ENCODE measurements at places on chromosomes 5 and 9. TPM values are rescaled to one million over a fixed set of nuclear protein-coding genes. Genes with fewer than 3 reads are reported as not detected.

DNA sequence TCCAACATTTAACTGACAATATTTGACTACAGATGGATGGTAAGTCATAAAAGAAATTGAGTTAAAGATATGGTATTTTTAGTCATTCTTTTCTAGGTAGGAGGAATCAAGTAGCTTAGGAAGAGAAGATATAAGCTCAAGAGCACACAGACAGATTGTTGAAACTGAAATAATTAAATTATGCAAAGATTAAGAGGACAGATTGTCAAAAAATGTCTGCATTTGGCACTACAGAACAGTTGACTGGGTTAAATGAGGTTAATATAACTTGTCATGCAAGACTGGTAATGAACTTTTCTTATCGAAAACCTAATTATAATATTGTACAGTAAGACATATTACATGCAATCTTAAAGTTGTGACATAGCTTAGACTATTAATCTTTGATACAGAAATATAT is 36.3 kb upstream of the TRPM3 start:
- no peaks in the 10 kb centered on the region for H3K4me1 ChIP-seq
- no peak overlapping the region for H3K4me3 ChIP-seq
- no peak overlapping the region for H3K27ac ChIP-seq
- no peaks in the 10 kb centered on the region for H3K27me3 ChIP-seq

DNA sequence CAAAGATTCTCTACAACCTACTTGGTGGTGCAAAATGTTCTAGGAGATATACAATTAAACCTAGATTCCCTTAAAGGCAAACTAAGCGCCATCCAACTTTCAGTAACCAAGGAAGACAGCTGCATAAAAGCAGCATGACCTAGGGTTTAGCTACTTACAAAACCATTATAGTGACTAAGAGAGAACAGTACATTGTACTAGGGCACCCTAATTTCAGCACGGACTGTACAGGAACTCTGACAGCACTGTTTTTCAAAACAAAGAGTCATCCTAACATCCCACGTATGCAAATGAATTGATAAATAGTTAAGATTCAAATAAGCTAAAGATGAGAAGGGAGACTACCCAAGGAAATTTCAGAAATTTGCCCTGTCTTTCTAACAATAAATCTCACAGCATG is 30.0 kb downstream of the STRBP start:
- no peak overlapping the region for H3K27ac ChIP-seq
- H3K4me3 ChIP-seq, result no peak overlapping the region
- DNase-seq, result no peak
- H3K27me3 ChIP-seq, result no peaks in the 10 kb centered on the region
- H3K4me1 ChIP-seq, result no peaks in the 10 kb centered on the region

DNA sequence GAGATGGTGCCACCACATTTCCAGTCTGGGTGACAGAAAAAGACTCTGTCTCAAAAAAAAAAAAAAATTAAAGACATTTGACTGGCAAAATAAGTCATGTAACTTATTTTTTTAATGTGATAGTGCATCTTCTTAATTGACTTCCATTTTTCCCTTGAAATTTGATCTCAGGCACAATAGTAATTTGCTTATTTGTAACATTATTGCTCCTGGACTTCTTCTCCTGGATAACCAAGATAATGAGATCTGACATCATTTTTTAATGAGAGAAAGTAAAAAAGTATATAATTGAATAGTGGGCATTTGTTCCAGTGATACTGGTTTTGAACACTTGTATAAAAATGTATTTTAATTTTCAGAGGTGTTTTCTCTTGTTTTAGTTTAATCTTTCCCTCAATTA is 3.5 kb downstream of the ARHGEF28 start:
- DNase-seq, result no peak
- H3K4me1 ChIP-seq, result peaks cover 7% of the 10 kb centered on the region
- H3K27ac ChIP-seq, result no peak overlapping the region
- H3K27me3 ChIP-seq, result no peaks in the 10 kb centered on the region

GRCh38 chr9:26754509-26755164 is 138.0 kb downstream of the CAAP1 start:
- H3K36me3 ChIP-seq, result no peaks in the 10 kb centered on the region
- no peak overlapping the region for H3K27ac ChIP-seq
- H3K4me1 ChIP-seq, result no peaks in the 10 kb centered on the region
- DNase-seq, result no peak
- H3K27me3 ChIP-seq, result no peaks in the 10 kb centered on the region
- no peak overlapping the region for H3K4me3 ChIP-seq

GRCh38 chr9:116100711-116101121 is 52.9 kb upstream of the PAPPA start:
- H3K27ac ChIP-seq, result no peak overlapping the region
- no peak for DNase-seq
- H3K27me3 ChIP-seq, result no peaks in the 10 kb centered on the region
- no peaks in the 10 kb centered on the region for H3K4me1 ChIP-seq

DNA sequence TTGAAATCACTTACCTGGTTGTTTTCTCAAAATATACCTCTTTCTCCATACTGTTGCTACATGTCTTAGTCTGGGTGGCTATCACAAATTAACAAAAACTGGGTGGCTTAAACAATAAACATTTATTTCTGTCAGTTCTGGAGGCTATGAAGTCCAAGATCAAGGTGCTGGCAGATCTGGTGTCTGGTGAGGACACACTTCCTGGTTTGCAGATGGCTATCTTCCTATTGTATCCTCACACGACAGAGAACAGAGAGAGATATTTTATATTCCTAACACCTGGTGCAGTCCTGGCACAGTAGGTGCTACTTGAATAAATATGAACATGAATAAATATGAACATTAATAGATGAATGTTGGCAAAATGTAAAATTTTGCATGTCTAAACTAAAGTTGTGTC is 164.3 kb upstream of the ACOT12 start:
- no peak overlapping the region for H3K27ac ChIP-seq
- H3K27me3 ChIP-seq, result no peaks in the 10 kb centered on the region
- H3K36me3 ChIP-seq, result no peaks in the 10 kb centered on the region
- no peaks in the 10 kb centered on the region for H3K4me1 ChIP-seq
- no peak overlapping the region for H3K4me3 ChIP-seq

DNA sequence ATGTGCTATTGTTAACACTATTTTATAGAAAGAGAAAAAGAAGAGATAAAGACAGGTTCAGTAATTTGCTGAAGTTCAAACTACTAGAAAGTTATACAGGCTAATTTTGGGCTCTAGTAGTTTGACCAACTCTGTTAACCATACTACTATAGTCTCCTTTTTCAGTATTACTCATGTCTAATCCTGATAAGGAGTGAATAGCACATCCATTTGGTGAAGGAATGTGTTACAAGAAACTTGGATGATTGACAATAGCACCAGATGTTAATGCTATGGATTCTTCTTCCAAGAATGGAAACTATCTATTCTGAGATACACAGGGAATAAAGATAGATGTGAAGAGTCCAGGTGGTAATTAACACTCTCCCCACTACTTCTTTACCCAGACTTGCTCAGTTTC is 677.3 kb downstream of the PRELID2 start:
- no peaks in the 10 kb centered on the region for H3K36me3 ChIP-seq
- no peaks in the 10 kb centered on the region for H3K27me3 ChIP-seq
- H3K27ac ChIP-seq, result no peak overlapping the region
- DNase-seq, result no peak

- no peaks in the 10 kb centered on the region for H3K4me1 ChIP-seq
- no peak overlapping the region for H3K27ac ChIP-seq
- no peaks in the 10 kb centered on the region for H3K36me3 ChIP-seq
- H3K4me3 ChIP-seq, result no peak overlapping the region
- no peak for DNase-seq
Measured at GRCh38 chr9:86486891-86487837, 133.0 kb upstream of the TUT7 start.

GRCh38 chr5:170423692-170424091 is 34.5 kb upstream of the KCNMB1 start:
- DNase-seq, result no peak
- H3K4me3 ChIP-seq, result no peak overlapping the region
- no peaks in the 10 kb centered on the region for H3K36me3 ChIP-seq
- H3K27me3 ChIP-seq, result no peaks in the 10 kb centered on the region
- no peak overlapping the region for H3K27ac ChIP-seq

DNA sequence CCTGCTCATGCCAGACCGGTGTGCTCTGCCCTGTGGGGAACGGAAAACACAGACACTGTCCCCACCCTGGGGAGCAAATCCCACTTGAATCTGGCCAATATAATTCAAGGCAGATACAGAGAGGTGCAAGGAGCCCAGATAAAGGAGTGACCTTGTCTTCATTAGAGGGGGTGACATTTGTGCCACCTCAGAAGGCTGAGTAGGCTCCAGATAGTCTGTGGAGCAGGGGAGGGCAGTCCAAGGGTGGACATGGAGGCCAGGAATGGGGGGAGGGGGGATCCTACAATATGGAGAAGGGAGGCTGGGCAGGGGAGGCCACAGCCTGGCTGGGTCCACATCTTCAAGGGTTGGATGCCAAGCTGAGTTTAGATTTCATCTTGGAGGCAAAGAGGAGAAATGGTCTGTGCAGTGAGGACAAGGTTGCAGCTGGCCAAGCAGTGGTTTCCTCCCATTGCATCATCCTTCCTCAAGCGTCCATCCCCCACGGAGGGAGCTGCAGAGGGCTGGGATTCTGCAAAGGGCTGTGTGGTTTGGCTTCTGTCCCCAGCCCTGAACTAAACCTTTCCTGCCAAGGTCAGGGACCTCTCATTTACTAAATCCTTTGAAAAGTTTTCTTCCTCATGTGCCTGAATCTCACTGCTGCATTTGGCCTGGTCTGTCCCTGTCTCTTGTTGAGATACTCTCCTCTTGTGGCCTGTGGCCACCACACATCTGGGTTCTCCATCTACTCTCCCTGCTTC is 60.1 kb downstream of the GALNT12 start:
- H3K4me3 ChIP-seq, result no peak overlapping the region
- H3K27ac ChIP-seq, result peak overlapping the region; percentile 52
- peaks cover 14% of the 10 kb centered on the region for H3K4me1 ChIP-seq

DNA sequence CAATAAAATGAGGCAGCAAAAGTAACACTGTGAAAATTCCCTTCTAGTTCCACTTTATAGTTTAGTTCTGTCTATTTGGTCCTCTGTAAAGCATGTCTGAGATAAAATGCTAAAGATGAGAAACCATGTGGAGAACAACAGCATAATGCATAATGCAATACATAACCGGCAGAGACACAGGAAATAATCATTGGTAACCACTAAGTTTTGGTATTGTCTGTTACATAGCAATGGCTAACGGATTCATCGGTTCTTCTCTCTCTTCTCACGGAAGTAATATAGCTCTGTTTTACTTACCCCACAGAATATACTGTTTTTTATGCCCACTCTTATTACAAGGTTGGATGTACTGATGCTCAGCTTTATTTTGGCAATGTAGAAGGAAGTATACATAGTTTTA is 158.9 kb downstream of the FAM174A start:
- H3K4me3 ChIP-seq, result no peak overlapping the region
- no peaks in the 10 kb centered on the region for H3K27me3 ChIP-seq
- H3K27ac ChIP-seq, result no peak overlapping the region
- H3K4me1 ChIP-seq, result no peaks in the 10 kb centered on the region
- no peaks in the 10 kb centered on the region for H3K36me3 ChIP-seq
- DNase-seq, result no peak

- H3K27ac ChIP-seq, result no peak overlapping the region
- H3K4me3 ChIP-seq, result no peak overlapping the region
- no peaks in the 10 kb centered on the region for H3K36me3 ChIP-seq
- H3K4me1 ChIP-seq, result no peaks in the 10 kb centered on the region
- no peak for DNase-seq
Measured at GRCh38 chr5:158451203-158451992, 592.5 kb upstream of the CLINT1 start.

GRCh38 chr5:139952574-139952973 is 90.5 kb downstream of the NRG2 start:
- no peaks in the 10 kb centered on the region for H3K4me1 ChIP-seq
- H3K27ac ChIP-seq, result no peak overlapping the region
- no peaks in the 10 kb centered on the region for H3K36me3 ChIP-seq
- no peak overlapping the region for H3K4me3 ChIP-seq
- no peak for DNase-seq
- H3K27me3 ChIP-seq, result no peaks in the 10 kb centered on the region

GRCh38 chr5:98813755-98814154 is 40.3 kb downstream of the RGMB start:
- H3K27me3 ChIP-seq, result no peaks in the 10 kb centered on the region
- DNase-seq, result no peak
- no peaks in the 10 kb centered on the region for H3K36me3 ChIP-seq
- no peak overlapping the region for H3K27ac ChIP-seq
- H3K4me1 ChIP-seq, result no peaks in the 10 kb centered on the region

DNA sequence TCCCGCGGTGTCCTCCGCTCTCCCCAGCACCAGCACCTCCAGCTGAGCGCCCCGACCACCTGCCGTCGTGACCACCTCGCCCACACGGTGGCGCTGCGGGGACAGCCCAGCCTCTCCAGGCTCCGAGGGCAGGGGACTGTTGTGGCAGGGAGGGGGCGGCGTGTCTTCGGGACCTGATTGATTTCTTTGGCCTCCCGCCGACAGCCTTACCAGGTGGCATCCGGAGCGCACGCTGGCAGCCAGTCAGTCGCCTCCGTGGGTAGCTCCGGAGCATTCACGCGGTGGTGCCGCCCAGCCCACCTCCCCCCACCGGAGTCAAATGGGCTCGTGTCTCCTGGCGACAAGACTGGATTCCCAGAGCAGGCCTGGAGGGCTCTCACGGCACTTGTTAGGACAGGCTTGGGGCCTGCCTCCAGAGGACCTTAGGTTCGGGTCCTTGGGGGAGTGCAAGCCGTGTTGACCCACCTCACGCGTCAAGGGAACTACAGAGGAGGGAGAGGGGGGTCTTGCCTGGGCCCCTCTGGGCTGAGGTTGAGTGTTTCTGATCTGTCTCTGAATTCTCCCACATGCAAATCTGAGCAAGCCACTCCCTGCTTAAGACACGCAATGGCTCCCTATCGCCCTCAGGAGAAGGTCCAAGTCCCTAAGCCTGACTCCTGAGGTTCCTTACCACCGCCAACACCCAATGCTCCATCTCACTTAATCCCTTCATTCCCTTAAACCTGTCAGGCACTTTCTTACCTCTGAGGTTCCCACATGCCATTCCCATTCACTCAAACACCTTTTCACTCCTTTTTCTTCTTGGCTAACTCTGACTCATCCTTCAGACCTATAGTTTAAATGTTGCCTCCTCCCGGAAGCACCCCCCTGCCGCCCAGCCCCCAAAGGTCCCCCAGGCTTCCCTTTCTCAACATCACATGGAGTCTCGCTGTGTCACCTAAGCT is 51.2 kb upstream of the GGTA1 start:
- H3K36me3 ChIP-seq, result no peaks in the 10 kb centered on the region
- H3K4me3 ChIP-seq, result peak overlapping the region; percentile 35
- no peak overlapping the region for H3K27ac ChIP-seq
- peaks cover 15% of the 10 kb centered on the region for H3K4me1 ChIP-seq
- peak; percentile 89 for DNase-seq
- no peaks in the 10 kb centered on the region for H3K27me3 ChIP-seq

GRCh38 chr5:147539053-147539452 is 29.2 kb upstream of the DPYSL3 start:
- no peak for DNase-seq
- no peaks in the 10 kb centered on the region for H3K27me3 ChIP-seq
- H3K36me3 ChIP-seq, result no peaks in the 10 kb centered on the region
- no peaks in the 10 kb centered on the region for H3K4me1 ChIP-seq
- no peak overlapping the region for H3K27ac ChIP-seq

GRCh38 chr9:124265551-124265950 is 7.8 kb downstream of the NEK6 start:
- H3K27ac ChIP-seq, result peak overlapping the region; percentile 42
- no peaks in the 10 kb centered on the region for H3K36me3 ChIP-seq
- peaks cover 97% of the 10 kb centered on the region for H3K4me1 ChIP-seq
- H3K4me3 ChIP-seq, result no peak overlapping the region
- H3K27me3 ChIP-seq, result no peaks in the 10 kb centered on the region
- no peak for DNase-seq

Gene BARHL1
- not detected for total RNA-seq

Gene PCDHB4
- total RNA-seq, result 3.0 TPM

Gene PCDHGA1
- total RNA-seq, result 0.46 TPM

Gene MSMP
- total RNA-seq, result not detected

Gene PCDHB14
- total RNA-seq, result 3.0 TPM

Gene SH3RF2
- 12.4 TPM for total RNA-seq

Gene TRPM6
- 1.2 TPM for total RNA-seq

All from upper lobe of right lung (tissue), 1 donor.